ENCODE measurements at places on chromosomes 4 and X.

DNA sequence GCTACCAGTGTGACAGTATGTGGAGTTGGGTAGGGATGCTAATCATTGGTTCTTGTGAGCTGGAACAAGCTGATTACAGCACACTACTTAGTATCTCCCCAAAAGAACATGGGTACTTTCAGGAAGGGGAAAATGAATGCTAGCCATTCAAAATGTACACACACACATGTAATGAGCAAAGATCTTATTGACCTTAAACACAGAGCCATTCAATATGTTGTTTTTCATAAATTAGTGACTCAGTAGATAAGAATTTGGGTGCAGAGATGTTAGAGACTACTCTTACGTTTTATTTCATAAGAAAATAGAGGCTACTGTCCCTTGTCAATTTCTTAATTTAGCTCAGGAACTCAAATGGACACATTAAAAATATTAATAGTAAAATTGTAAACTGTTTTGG, 509.5 kb upstream of the ATOH1 start:
- no peaks in the 10 kb centered on the region for H3K36me3 ChIP-seq
- H3K4me1 ChIP-seq = no peaks in the 10 kb centered on the region
- no peaks in the 10 kb centered on the region for H3K27me3 ChIP-seq
- no peak overlapping the region for H3K27ac ChIP-seq
- H3K4me3 ChIP-seq = no peak overlapping the region

DNA sequence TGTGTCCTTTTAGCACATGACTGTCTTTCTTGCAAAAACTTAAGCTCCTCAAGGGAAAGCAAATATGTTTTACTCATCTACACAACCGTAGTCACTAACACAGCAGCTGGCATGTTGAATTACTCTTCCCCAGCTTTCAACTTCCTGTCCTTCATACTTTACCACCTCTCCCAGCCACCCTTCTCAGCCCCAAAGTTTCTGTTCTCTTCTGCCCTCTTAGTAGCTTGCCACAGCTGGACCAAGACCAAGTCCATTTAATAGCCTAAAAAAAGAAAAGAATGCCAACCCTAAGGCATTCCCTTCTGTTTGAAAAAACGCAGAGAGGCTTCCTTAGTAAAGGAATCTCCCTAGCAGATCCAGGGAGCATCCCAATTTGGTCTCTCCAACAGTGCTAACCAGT, 36.8 kb downstream of the SRPX2 start:
- no peaks in the 10 kb centered on the region for H3K27me3 ChIP-seq
- no peak for DNase-seq
- no peaks in the 10 kb centered on the region for H3K4me1 ChIP-seq
- H3K27ac ChIP-seq = no peak overlapping the region
- H3K4me3 ChIP-seq = no peak overlapping the region

DNA sequence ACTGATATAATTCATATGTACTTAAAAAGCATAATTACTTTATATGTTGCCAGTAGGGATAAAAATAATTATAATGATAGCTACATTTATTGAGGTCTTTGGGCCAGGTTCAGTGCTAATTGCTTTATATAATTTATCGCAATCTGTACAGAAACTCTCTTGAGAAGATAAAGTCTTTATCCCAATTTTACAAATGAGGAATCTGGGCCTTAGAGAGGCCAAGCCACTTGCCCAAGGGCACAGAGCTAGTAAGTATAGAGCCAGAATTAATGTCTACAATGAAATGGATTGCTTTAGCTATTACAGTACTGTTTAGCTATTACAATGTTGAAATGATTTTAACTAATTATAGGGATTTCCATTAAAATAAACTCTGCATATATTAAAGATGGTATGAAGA, 30.6 kb upstream of the TBC1D1 start:
- DNase-seq = no peak
- H3K4me3 ChIP-seq = no peak overlapping the region
- H3K4me1 ChIP-seq = no peaks in the 10 kb centered on the region
- peaks cover 2% of the 10 kb centered on the region for H3K36me3 ChIP-seq
- no peaks in the 10 kb centered on the region for H3K27me3 ChIP-seq

DNA sequence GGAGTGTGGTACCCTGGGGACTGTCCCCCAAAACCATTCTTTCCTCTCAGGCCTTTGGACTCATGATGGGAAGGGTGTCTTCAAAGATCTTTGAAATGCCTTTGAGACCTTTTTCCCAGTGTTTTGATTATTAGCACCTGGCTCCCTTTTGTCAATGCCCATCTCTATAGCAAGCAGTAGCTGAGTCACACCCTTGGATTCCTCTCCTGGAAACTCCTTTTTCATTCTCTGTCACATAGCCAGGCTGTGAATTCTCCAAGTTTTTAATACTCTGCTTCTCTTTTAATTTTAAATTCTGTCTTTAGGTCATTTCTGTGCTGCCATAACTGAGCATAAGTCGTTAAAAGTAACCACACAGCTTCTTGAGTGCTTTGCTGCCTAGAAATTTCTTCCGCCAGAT, 29.7 kb downstream of the IL21 start:
- H3K4me3 ChIP-seq = no peak overlapping the region
- H3K4me1 ChIP-seq = no peaks in the 10 kb centered on the region
- no peak overlapping the region for H3K27ac ChIP-seq
- no peak for DNase-seq
- no peaks in the 10 kb centered on the region for H3K27me3 ChIP-seq

GRCh38 chrX:74248889-74249288, 55.1 kb upstream of the ZCCHC13 start:
- peaks cover 1% of the 10 kb centered on the region for H3K36me3 ChIP-seq
- peak overlapping the region; percentile 34 for H3K27ac ChIP-seq
- H3K27me3 ChIP-seq = peaks cover 2% of the 10 kb centered on the region
- H3K4me3 ChIP-seq = no peak overlapping the region

GRCh38 chr4:156764145-156764544, 207.5 kb downstream of the PDGFC start:
- no peaks in the 10 kb centered on the region for H3K4me1 ChIP-seq
- no peak overlapping the region for H3K27ac ChIP-seq
- H3K27me3 ChIP-seq = no peaks in the 10 kb centered on the region
- DNase-seq = no peak

DNA sequence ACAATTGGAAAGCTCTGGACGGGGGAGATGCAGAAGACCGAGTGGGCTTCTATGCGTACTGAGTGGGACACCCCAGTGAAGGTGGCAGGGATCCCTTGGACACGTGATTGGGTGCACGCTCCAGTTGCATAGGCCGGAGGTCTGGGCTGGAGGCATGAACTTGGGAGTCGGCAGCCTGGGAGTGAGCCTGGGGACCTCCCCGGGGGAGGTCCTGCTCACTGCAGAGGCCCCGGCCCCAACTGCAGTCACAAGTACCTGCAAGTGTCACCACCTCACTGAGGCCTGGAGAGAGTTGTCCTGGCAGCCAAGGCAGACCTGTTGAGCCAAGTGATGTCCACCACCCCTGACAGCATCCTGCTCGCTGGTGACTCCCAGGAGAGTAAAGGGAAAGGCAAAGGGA, 49.3 kb upstream of the HMX1 start:
- H3K27ac ChIP-seq = no peak overlapping the region
- DNase-seq = no peak
- H3K27me3 ChIP-seq = no peaks in the 10 kb centered on the region
- H3K4me3 ChIP-seq = no peak overlapping the region
- no peaks in the 10 kb centered on the region for H3K36me3 ChIP-seq

DNA sequence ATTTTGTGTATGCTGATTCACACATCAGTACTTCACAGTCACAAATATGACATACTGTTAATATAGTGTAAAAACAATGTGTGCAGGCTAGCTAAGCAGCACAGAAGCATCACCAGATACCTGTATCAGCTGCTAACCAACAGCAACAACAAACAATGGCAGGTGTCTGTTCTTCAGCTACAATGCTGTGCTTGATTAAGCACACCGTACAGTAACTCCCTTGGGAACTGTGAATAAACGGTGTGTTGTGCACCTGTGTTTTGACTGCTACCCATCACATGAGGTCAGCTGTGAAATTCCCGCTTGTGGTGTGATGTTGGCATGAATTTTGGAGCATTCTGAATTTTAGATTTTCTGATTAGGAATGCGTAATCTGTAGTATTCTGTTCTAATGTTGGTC, 379.7 kb upstream of the FAT1 start:
- no peak for DNase-seq
- H3K27ac ChIP-seq = no peak overlapping the region
- H3K4me3 ChIP-seq = no peak overlapping the region
- H3K4me1 ChIP-seq = no peaks in the 10 kb centered on the region
- no peaks in the 10 kb centered on the region for H3K36me3 ChIP-seq
- no peaks in the 10 kb centered on the region for H3K27me3 ChIP-seq

DNA sequence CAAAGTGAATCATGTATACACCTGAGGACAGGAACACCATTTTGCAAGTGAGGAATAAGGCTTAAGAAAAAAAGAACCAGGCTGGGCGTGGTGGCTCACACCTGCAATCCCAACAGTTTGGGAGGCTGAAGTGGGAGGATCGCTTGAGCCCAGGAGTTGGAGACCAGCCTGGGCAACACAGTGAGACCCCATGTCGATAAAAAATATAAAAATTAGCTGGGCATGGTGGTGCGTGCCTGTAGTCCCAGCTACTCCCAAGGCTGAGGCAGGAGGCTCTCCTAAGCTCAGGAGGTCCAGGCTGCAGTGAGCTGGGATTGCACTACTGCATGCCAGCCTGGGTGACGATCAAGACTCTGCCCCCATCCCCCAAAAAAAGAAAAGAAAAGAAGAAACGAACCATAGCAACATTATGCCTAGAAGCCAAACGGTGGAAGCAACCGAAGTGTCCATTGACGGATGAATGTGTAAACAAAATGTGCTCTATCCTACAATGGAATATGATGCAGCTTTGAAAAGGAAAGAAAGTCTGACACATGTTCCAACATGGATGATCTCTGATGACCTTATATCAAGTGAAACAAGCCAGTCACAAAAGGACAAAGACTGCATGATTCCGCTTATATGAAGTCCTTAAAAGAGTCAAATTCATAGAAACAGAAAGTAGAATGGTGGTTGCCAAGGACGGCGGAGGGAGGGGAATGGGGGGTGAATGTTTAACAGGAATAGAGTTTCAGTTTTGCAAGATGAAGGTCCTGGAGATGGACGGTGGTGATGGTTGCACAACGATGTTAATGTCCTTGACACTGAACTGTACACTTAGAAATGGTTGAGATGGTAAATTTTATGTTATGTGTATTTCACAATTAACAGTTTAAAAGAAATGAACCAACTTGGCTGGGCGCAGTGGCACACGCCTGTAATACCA, 8.6 kb upstream of the KIAA0232 start:
- peaks cover 51% of the 10 kb centered on the region for H3K4me1 ChIP-seq
- peak overlapping the region; percentile 55 for H3K27ac ChIP-seq
- no peaks in the 10 kb centered on the region for H3K36me3 ChIP-seq

GRCh38 chr4:52103319-52103718, 52.2 kb downstream of the SPATA18 start:
- H3K36me3 ChIP-seq = no peaks in the 10 kb centered on the region
- no peak overlapping the region for H3K4me3 ChIP-seq
- no peaks in the 10 kb centered on the region for H3K27me3 ChIP-seq
- H3K27ac ChIP-seq = no peak overlapping the region

DNA sequence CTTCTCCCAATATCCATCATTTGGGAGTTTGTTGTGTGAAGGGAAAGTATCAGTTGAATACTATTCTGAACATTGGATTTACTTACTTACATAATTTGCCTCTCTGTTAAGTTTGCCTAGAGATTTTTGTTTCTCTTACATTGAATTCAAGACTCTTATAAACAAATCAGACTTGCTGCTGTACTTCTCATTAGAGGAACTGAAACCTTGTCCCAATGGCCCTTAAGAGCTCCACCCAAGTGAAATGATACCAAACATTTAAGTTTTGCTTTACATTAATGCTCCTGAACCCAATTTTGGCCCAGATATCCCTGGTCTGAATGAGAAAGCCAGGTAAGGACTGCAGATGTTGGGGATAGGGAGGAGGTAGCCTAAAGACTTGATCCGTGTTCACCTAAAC, 32.0 kb downstream of the HAND2 start:
- H3K27me3 ChIP-seq = peaks cover 8% of the 10 kb centered on the region
- no peak overlapping the region for H3K4me3 ChIP-seq
- no peak overlapping the region for H3K27ac ChIP-seq
- no peaks in the 10 kb centered on the region for H3K4me1 ChIP-seq
- H3K36me3 ChIP-seq = no peaks in the 10 kb centered on the region

DNA sequence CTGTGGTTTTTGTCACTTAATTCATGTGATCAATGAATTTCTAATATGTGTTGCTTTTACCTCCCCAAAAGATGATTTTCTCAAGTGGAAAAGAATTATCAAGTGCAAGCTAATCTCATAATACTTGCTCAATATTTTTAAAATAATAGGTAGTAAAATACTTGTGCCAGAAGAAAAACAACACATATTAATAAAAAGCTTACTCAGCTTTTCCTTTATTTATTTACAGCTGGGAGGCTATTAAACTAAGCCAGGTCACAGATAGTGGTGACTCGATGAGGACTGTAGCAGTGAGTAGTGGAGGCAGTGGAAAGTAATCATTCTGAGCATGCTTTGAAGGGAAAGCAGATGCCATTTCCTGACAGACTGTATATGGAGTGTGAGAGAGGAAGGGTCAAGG, 96.1 kb downstream of the PRDM5 start:
- no peaks in the 10 kb centered on the region for H3K36me3 ChIP-seq
- no peak overlapping the region for H3K4me3 ChIP-seq
- no peaks in the 10 kb centered on the region for H3K4me1 ChIP-seq
- no peak overlapping the region for H3K27ac ChIP-seq
- H3K27me3 ChIP-seq = no peaks in the 10 kb centered on the region

GRCh38 chrX:40816906-40817305, 81.6 kb upstream of the MED14 start:
- H3K27ac ChIP-seq = no peak overlapping the region
- H3K36me3 ChIP-seq = no peaks in the 10 kb centered on the region
- no peak overlapping the region for H3K4me3 ChIP-seq
- no peak for DNase-seq
- H3K4me1 ChIP-seq = no peaks in the 10 kb centered on the region

- H3K4me3 ChIP-seq = no peak overlapping the region
- H3K4me1 ChIP-seq = peaks cover 8% of the 10 kb centered on the region
- no peaks in the 10 kb centered on the region for H3K36me3 ChIP-seq
- H3K27me3 ChIP-seq = no peaks in the 10 kb centered on the region
- no peak for DNase-seq
Measured at GRCh38 chr4:15007201-15007600, 4.9 kb downstream of the CPEB2 start.

- no peaks in the 10 kb centered on the region for H3K4me1 ChIP-seq
- no peak for DNase-seq
- no peaks in the 10 kb centered on the region for H3K27me3 ChIP-seq
Measured at GRCh38 chrX:55919367-55920221, 202.0 kb downstream of the RRAGB start.

DNA sequence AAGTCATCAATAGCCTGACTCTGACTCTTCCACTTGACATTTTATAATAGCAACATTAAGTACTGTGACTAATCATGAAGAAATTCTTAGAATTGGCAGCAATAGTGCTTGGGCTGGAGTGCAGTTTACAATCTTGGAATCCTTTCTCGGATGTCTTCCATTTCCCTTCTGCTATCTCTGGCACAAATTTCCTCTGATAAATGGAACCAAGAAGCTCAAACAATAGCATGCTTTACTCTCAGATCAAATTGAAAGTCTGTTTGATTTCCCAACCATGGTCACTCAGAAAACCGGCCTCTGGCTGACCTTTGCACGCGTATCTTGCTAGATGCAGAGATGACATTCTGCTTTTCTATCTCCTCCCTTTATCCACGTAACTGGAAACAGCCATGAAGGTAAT, 99.0 kb upstream of the SPANXC start:
- no peaks in the 10 kb centered on the region for H3K36me3 ChIP-seq
- no peaks in the 10 kb centered on the region for H3K27me3 ChIP-seq
- DNase-seq = no peak
- H3K4me3 ChIP-seq = no peak overlapping the region
- H3K27ac ChIP-seq = no peak overlapping the region
